ENCODE measurements at places on chromosomes 2 and 18.

- DNase-seq = no peak
Observed at GRCh38 chr2:134943540-134943939, 24.9 kb downstream of the CCNT2 start.

- DNase-seq = no peak
Observed at GRCh38 chr2:197878792-197879191, 74.4 kb downstream of the PLCL1 start.

DNA sequence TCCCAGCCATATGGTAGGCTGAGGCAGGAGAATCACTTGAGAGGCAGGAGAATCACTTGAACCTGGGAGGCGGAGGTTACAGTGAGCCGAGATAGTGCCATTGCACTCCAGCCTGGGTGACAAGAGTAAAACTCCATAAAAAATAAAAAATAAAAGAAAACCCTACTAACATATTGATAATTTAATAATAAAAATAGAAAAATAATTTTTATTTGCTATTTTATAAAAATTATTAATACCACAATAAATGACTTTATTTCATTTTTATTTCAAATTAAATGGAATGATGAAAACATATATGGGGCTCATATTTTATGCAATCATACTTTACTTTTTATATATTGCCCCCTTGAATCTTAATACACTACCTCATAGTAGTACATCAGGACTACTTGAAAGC, 20.4 kb downstream of the TMEM182 start:
- no peak for DNase-seq

- DNase-seq = no peak
Observed at GRCh38 chr2:233953087-233953801, 36.1 kb downstream of the TRPM8 start.

GRCh38 chr18:42126586-42126985, 171.6 kb downstream of the PIK3C3 start:
- DNase-seq = no peak
